Motor neuron (in vitro differentiated cells): ENCODE measurements at places on chromosomes 16 and 17. TPM values are rescaled to one million over a fixed set of nuclear protein-coding genes. Genes with fewer than 3 reads are reported as not detected.

The GUCY2D gene
- not detected in 2 replicates for total RNA-seq

The RPRML gene
- 0.39 and 0.62 TPM in 2 replicates for total RNA-seq

The BCL6B gene
- not detected in 2 replicates for total RNA-seq

The ZNF747 gene
- 14.1 and 15.2 TPM in 2 replicates for total RNA-seq

The NPIPA1 gene
- total RNA-seq: 73.0 and 102 TPM in 2 replicates
